Activated CD4-positive, alpha-beta T cell treated with anti-CD3 and anti-CD28 coated beads for 4 hours (primary cell): ENCODE measurements at places on chromosomes 16 and 17.

GRCh38 chr16:15672514-15673167 is 22.6 kb downstream of the NDE1 start:
- peak; percentile 56 for DNase-seq

GRCh38 chr17:12613566-12613965 is 52.1 kb upstream of the MYOCD start:
- DNase-seq: no peak

DNA sequence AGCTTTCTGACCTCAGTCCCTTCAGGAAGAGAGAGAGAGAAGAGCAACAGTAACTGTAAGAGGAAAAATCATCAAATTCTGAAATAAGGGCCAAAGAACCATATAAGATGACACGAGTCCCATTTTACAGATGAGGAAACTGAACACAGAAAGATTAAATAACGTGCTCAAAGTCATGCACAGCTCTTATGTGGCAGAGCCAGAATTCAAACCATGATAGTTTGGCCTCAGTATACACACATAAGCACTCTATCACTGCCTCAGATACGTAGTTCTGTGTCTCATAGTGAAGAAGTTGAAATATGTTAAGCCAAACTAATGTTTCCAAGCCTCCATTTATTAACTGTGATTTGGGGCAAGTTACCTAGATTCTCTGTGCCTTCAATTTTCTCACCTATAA is 1.9 kb upstream of the ZNF19 start:
- DNase-seq: no peak

- no peak for DNase-seq
Measured at GRCh38 chr16:87840271-87840978, 28.9 kb downstream of the SLC7A5 start.

GRCh38 chr16:17324451-17324850 is 146.3 kb downstream of the XYLT1 start:
- DNase-seq: no peak

GRCh38 chr16:5979905-5980550 is 882.4 kb upstream of the EEF2KMT start:
- DNase-seq: no peak

- DNase-seq: no peak
Measured at GRCh38 chr16:84585467-84585866, 32.4 kb downstream of the COTL1 start.
